Amniotic stem cell (primary cell): ENCODE measurements at places on chromosomes 12 and 14.
A peak's percentile ranks its signal among the peaks of the same experiment; 100 is the strongest.

DNA sequence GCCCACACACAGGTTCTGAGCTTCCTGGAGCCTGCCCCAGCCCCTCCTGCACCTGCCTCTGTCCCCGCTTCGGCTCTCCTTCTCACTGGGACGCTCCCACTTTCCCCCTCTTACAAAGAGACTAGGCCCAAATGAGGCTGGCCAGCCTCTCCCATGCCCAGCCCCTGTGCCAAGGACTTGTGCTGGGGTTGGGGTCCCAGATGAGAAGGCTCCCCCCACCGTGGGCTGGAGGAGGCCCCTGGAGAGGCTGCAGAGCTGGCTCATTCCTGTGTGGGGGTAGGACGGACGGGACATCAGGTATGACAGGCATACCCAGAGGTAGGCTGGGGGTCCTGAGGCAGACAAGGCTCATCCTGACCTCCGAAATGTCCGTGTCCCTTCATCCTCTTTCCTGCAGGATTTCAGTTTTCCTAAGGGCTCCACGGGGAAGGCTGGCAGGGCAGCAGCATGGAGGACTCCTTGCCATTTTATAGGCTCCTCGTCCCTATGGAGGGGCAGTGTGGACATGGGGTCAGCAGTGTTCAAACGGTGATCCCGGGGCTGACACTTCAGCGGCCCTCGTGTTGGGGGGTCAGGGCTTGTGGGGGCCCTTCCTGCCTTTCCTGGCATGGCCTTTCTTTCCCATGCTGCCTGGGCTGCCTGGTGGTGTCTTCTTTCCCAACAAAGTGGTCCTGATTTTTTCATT lies 49.1 kb upstream of the MEG3 start:
- no peak for DNase-seq

- DNase-seq, result no peak
These were observed 11.0 kb downstream of the GRIP1 start for GRCh38 chr12:66667906-66668305.

DNA sequence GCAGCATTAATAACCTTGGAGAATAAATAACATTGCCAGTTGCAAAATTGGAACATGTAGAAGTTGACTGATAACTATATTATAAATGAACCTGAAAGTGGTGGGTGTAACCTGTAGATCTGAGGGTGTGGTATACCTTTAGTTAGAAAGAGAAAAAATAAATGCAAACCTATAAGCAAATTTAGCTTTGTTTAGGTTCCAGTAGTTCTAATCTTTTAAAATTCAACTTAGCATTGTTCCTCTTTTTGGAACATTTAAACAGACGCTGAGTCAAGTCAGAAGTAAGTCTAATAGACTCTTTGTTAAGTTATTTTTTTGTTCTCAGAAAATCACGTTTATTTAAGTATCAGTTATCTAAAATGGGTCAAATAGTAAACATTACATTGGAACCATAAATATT lies 120.0 kb downstream of the DNAI7 start:
- no peak for DNase-seq

GRCh38 chr12:98699586-98699985 lies 54.5 kb downstream of the APAF1 start:
- DNase-seq, result no peak

DNA sequence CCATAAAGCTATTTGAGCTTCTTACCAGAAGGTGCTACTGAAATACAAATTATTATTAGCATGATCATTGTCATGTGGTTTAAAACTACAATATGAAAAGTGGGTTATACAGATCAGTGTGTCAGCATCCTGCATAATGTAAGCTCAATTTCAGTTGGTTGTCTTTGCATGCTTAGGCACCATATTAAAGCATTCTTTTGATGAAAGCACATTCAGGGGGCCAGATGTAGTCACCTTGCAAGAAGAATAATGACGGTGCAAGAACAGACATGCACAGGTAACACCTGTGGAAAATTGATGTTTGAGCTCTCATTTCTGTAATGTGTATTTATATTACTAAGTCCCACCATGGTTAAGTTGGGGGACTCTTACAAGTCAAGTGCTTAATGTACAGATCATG lies 123.9 kb downstream of the PAX9 start:
- no peak for DNase-seq

- DNase-seq, result no peak
These were observed 84.6 kb upstream of the NAV3 start for GRCh38 chr12:77746096-77746495.

- DNase-seq, result no peak
These were observed 72.3 kb downstream of the CDK17 start for GRCh38 chr12:96327889-96328288.

GRCh38 chr12:125203145-125203765 lies 138.0 kb downstream of the AACS start:
- DNase-seq, result no peak

GRCh38 chr14:37673439-37673838 lies 78.0 kb downstream of the TTC6 start:
- DNase-seq, result no peak

DNA sequence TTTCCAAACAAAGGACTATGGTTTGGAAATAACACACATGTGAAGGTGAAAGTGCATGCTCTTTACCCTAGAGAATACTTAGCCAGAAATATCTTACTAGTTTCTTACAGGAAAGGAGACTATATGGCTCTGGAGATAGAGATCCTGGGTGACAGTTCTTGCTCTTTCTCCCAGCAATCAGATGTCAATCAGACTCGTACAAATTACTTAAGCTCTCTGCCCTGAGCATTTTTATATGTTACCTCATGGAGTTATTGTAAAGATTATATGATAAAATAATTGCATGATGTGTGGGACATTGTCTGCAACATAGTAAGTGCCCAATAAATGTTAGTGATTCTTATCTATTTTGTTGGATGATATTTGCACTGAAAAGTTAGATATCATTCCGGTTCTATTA lies 76.8 kb downstream of the FAR2 start:
- no peak for DNase-seq

DNA sequence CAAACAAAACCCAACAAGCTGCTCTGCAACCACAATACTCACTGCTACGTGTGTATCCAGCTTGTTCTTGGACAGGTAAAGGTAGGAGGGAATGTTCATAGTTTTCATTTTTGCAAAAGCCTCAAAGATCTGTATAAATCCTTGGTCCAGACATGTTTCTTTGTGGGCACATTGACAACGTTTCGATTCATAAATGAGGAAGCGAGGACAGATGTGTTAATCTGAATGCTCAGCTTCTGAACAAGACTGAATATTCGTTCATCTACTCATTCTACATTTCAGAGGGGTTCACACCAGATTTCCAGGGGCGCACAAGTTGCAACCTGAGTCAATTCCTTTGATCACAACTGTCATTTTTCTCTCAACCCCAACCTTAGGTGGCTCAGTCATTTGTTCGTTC lies 134.4 kb downstream of the LLPH start:
- DNase-seq, result no peak

GRCh38 chr14:61332658-61333029 lies 11.3 kb downstream of the PRKCH start:
- no peak for DNase-seq

DNA sequence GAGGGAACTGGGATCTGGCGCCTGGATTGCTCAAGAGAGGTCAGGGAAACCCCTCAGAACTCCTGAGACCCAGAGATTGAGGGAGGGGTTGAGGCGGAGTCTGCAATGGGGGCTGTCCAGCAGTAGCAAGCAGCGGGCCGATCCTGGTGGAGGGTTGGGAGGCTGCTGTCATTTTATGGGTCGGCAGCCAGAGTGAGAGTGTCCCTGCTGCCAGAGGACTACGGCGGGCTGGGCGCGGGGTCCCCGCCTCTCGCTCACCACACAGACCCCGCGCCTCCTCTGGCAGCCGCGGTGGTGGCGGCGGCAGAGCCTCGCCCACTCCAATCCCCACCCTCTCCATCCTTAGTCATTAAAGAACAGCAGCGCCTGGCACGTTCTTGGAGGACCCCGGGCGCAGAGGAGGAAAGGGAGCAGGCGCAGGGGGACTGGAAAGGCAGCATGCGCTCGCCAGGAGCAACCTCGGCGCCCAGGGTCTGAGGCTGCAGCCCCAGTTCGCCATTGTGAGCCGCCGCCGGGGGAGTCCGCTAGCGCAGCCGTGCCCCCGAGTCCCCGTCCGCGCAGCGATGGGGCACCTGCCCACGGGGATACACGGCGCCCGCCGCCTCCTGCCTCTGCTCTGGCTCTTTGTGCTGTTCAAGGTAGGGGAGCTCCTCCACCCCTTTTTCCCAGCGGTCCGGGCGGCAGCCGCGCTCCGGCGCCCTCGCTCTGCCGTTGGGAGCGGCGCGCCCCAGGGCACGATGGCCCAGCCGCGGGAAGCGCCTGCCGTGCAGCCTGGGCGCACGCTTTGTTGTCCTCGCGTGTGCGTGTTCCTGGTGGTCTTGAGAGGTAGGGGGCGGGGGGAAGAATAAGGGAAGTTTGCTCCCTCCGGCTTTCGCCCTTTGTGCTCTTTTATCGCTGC lies at the start of gene PTPRO:
TSS of gene PTPRO (plus strand) at position 345 of the 898 bp plus-strand sequence.
- DNase-seq, result no peak

DNA sequence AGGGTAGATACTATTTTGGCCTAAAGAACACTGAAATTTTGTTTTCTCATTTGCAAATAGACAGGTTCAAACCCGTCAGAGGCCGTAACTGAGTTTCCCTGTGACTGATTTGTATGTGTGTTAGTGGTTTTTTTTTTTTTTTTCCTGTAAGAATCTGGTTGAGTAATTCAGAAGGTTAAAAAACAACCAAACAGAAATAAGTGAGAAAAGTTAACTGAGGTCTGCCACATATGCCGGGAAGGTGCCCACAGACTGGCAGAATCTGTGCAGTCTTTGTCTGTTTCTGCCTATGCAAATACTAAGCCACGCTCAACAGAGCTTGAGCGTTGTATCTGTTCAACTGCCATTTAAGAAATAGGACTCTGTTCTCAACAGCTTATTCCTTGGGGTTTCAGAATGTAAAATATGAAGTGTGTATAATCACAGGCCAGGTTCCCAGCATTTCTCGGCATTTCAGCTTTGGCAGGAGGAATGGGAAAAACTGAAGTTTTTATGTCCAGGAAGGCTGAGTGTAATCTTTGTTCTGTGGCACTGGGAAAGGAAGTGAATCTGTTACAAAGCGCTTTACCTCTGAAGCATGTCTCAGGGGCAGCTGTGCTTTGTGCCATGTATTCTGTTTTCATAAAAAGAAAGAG lies 181.9 kb downstream of the PRKCH start:
- no peak for DNase-seq

DNA sequence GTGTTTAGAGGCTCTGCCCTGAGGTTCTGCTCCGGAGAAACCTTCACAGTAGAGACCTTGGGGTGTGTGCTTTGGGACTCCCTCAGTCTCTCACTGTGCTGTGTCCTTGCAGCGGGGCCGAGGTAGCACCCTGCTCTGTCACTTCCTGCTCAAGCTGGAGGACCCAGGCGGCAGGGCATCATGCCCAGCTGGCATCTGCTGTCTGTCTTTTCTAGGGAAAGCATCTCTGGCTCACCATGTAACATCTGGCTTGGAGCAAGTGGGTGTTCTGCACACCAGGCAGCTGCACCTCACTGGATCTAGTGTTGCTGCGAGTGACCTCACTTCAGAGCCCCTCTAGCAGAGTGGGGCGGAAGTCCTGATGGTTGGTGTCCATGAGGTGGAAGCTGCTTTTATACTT lies 124.5 kb downstream of the ESRRB start:
- no peak for DNase-seq

DNA sequence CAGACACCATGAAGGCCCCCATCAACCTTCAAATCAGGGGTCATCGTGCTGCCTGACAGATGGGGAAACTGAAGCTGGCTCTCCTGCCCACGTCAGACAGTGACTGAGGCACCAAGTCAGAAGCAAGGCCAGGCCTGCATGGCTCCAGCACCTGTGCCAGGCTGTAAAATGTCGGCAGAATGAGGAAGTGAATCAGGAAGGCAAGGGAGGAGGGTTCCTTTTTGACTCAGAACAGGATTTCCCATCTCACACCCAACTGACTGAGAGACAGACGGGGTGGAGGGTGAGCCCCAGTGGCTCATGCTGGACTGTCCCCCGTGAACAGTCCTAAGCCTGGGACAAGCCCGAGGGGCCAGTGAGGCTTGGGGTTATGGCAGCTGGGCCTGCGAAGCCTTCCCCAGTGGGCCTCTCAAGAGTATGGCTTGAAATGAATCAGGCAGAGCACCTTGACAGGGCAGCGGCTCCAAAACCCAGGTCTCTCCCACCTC lies 20.9 kb downstream of the SYNE3 start:
- DNase-seq, result no peak

- DNase-seq, result no peak
These were observed 327.7 kb downstream of the LRIG3 start for GRCh38 chr12:58592475-58593207.

DNA sequence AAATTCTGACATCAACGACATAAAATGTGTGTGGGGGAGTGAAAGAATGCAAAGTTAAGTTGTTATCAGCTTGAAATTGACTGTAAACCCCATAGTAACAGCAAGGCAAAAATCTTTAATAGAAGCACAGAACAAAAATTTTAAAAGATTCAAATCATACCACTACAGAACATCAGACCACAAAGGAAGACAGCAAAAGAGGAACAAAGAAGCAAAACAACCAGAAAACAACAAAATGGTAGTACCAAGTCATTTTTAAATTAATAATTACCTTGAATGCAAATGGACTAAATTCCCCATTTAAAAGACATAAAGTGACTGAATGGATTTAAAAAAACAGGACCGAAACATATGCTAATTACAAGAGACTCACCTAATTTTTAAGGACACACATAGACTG lies 31.3 kb downstream of the A2M start:
- DNase-seq, result no peak

- no peak for DNase-seq
These were observed 219.9 kb downstream of the AACS start for GRCh38 chr12:125284945-125285685.

- DNase-seq, result no peak
These were observed 221.5 kb upstream of the DAAM1 start for GRCh38 chr14:58966997-58967396.

DNA sequence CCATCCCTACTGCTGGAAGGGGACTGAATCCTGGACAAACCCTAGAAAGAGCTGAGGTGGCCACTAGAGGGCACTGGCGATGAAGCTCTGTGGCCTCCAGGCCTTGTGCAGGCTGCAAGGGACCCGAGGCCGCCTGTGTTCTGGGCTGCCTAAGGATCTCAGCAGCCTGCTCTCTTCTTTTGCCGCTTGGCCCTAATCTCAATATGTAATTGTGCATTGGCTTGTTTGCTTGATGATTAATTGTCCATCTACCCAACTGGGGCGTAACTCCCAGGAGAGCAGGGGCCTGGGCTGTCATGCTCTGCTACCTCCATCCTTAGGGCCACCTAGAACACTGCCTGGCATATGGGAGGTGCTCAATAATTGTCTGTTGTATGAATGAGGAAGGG lies 73.8 kb downstream of the SYNE3 start:
- peak; percentile 38 for DNase-seq

GRCh38 chr14:24167469-24168114 lies 4.3 kb upstream of the REC8 start:
- DNase-seq, result no peak

GRCh38 chr12:123805173-123805572 lies 43.1 kb downstream of the DNAH10 start:
- no peak for DNase-seq

- DNase-seq, result no peak
These were observed 28.6 kb downstream of the BRMS1L start for GRCh38 chr14:35854696-35855270.

GRCh38 chr14:70803321-70804310 lies 5.7 kb downstream of the MAP3K9 start:
- DNase-seq, result no peak
